ENCODE measurements at places on chromosomes 11 and 22. TPM values are rescaled to one million over a fixed set of nuclear protein-coding genes. Genes with fewer than 3 reads are reported as not detected.

DNA sequence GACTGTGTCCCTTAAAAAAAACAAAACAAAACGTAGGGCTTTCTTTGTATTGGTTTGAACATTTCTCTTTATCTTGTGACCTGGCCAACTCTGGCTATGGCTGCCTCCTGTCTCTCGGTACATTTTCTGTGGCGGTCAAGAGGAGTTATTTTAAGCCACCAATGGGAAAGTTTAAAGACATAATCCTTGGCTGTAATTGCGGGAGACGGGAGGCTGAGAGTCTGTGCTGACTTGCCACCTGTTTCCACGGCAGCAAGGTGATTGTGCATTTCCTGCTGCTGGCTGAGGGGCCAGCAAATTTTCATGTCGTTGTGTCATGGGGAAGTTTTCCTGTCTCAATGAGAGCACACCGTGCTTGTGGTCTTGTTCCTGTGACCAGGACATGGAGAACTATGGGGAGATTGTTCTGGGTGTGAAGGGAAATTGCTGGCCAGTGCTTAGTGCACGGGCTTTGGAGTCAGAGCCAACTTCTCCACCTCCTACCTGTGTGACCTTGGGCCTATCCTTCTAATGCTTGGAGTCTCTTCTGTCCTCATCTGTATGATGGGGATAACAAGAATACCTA is 11.0 kb downstream of the PTPRJ start:
- no peaks in the 10 kb centered on the region for H3K4me1 ChIP-seq
- H3K36me3 ChIP-seq: no peaks in the 10 kb centered on the region
- DNase-seq: peak; percentile 69
- H3K27me3 ChIP-seq: no peaks in the 10 kb centered on the region

- H3K27me3 ChIP-seq: no peaks in the 10 kb centered on the region
- H3K36me3 ChIP-seq: no peaks in the 10 kb centered on the region
- no peak for DNase-seq
Observed at GRCh38 chr11:131157678-131158077, 212.7 kb upstream of the NTM start.

GRCh38 chr22:50204571-50204970 is 3.8 kb downstream of the SELENOO start:
- DNase-seq: no peak
- H3K4me3 ChIP-seq: no peak overlapping the region

DNA sequence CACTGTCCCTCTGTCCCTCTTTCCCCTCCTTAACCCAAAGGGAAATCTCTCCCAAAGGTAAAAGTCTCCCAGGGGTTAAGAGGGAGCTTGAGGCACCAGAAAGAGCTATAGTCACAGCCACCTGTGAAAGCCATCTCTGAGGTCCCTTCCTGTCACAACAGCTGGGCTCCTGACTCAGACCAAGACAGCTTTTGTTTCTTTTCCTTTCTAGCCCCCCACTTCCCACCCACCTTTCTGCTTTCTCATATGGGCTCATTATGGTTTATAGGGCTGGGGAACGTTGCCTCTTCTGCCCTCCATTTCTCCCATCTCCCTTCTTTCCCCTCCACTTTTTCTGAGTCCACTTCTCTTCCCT is 19.1 kb downstream of the MIF start:
- H3K4me3 ChIP-seq: peak overlapping the region; percentile 53
- peak overlapping the region; percentile 90 for H3K27ac ChIP-seq
- DNase-seq: no peak
- H3K27me3 ChIP-seq: no peaks in the 10 kb centered on the region
- no peaks in the 10 kb centered on the region for H3K36me3 ChIP-seq

- H3K27ac ChIP-seq: peak overlapping the region; percentile 78
- no peaks in the 10 kb centered on the region for H3K27me3 ChIP-seq
- no peak overlapping the region for H3K4me3 ChIP-seq
- H3K4me1 ChIP-seq: no peaks in the 10 kb centered on the region
- no peaks in the 10 kb centered on the region for H3K36me3 ChIP-seq
Observed at GRCh38 chr11:95688015-95688414, 101.6 kb downstream of the FAM76B start.

GRCh38 chr11:65898656-65899355 is 1.4 kb downstream of the FOSL1 start:
- DNase-seq: no peak
- no peaks in the 10 kb centered on the region for H3K27me3 ChIP-seq
- no peaks in the 10 kb centered on the region for H3K4me1 ChIP-seq
- H3K27ac ChIP-seq: peak overlapping the region; percentile 3

SCUBE2 gene
- total RNA-seq: 35.7 TPM

NRXN2 gene
- 1.8 TPM for total RNA-seq

DNA sequence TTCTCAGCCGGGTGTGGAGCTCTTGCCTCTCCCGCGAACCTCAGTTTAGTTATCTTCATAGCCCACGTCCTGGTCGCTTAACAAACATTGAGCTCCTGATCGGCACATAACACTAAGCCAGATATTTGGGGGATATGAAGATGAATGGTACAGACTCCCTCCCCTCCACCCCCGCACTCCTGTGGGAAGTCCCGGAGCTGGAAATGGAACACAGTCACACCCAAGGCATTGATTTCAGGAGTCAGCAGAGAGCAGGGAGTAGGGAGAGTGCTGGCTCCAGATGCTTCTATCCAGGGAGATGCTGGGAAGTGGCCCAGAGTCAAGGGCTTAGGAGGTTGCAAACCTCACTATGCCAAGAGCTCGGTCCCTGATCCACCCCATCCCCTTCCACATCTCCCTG is 26.1 kb upstream of the CABP7 start:
- peaks cover 14% of the 10 kb centered on the region for H3K4me1 ChIP-seq
- DNase-seq: no peak
- H3K27ac ChIP-seq: no peak overlapping the region
- H3K4me3 ChIP-seq: no peak overlapping the region

MADD gene
- total RNA-seq: 46.6 TPM

DNA sequence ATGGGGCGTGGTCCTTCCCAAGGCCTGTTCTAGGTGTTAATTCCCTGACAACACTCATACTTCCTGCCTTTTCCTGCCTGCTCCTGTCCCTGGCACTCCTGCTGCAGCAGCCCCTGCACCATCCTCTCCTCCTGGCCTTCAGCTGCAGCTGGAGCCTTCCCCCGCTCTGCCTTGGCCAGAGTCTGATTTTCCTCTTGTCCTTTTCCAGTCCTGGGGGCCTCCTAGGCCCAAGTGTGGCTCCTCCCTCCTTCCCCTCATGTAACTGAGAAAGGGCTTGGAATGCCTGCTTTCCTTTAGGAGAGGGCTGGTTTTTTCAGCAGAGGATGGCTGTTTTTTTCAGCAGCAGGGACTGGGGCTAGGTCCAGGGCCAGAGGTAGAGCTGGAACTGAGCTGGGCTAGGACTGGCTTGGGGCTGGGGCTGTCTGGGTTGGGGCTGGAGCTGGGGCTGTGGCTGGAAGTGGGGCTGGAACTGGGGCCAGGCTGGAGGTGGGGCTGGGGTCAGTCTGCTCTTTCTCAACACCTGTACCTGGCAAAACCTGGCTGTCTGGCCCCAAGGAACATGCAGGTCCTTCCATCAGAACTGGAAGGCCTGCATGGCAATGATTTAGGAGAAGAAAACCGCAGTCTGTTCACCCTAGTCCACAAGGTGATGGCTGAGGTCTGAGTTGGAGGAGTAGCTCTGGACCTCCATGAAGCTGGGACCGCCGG is 23.6 kb downstream of the ZC3H7B start:
- no peaks in the 10 kb centered on the region for H3K27me3 ChIP-seq
- no peak for DNase-seq
- H3K4me1 ChIP-seq: no peaks in the 10 kb centered on the region
- no peak overlapping the region for H3K4me3 ChIP-seq
- no peaks in the 10 kb centered on the region for H3K36me3 ChIP-seq

DNA sequence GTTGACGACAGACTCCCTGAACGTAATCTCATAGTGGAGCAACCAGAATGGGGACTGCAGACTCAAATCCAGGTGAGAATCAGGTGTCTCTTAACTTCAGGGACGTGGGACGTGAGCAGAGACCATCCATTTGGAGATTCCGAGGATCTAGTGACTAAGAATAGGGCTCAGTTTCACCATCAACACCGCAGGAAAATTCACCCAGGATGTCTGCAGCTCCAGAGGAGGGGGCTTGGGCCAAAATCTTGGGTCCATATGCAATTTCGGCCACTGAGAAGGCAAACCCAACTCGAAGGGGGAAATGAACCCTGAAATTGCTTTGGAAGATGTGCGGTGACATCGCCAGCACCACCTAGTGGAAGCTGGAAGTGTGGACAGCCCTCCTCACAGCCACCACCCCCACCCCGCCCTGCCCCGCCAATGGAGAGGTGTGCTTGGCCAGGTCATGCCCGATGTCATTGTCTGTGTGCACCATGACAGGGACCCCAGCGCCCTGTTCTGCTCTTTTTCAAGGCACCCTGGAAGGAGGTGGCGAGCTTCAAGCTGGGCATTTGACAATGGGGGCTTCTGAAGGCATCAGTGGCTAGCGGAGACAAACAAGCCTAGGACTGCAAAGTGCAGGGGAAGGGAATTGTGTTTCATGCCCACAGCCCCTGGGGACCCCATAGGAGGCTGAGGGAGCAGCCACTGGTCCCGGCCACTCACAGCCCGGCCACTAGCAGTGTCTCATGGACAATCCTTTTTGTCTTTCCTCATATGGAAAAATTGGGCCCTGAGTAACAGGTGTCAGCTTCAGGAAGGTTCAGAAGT is 24.8 kb downstream of the APOL1 start:
- peak overlapping the region; percentile 50 for H3K27ac ChIP-seq
- H3K4me1 ChIP-seq: no peaks in the 10 kb centered on the region
- no peak for DNase-seq
- no peaks in the 10 kb centered on the region for H3K36me3 ChIP-seq
- H3K4me3 ChIP-seq: no peak overlapping the region

CTTN gene
- 306 TPM for total RNA-seq

- DNase-seq: no peak
- no peaks in the 10 kb centered on the region for H3K27me3 ChIP-seq
- H3K4me3 ChIP-seq: no peak overlapping the region
- H3K4me1 ChIP-seq: no peaks in the 10 kb centered on the region
Observed at GRCh38 chr11:78392854-78393253, 24.8 kb downstream of the GAB2 start.

DNA sequence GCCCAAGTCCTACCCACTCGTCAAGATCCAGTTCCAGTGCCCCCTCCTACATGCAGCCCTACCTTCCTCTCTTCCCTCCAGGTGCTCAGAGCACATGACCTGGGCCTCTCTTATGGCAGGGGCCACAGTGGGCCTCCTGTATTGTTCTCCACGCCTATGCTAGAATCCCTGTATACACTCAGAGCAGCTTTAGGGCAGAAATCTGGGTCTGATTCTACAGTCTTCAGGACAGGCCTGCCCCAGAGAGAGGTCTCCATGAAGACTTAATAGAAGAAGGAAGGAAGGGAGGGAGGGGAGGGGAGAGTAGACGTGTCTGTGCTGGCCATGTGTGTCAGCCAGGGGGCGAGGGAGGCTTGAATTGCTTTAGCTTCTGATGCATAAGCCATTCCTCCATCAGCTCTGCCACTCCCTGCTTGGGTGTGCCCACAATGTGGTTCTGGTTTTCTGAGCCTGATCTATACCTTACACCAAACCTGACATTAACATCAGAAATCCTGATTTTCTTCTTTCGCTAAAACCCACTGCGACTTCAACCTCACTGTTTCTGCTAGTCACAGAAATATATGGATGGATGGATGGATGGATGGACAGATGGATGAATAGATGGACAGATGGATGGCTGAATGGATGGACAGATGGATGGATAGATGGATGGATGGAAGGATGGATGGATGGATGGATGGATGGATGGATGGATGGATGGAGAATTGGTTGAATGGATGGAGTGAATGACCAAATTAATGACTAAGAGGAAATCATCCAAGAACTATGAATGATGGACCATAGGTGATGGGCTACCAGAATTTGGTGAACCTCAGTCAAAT is 56.6 kb upstream of the PRDM11 start:
- H3K4me1 ChIP-seq: peaks cover 29% of the 10 kb centered on the region
- no peaks in the 10 kb centered on the region for H3K27me3 ChIP-seq
- H3K27ac ChIP-seq: peak overlapping the region; percentile 86
- no peak for DNase-seq

- H3K27me3 ChIP-seq: no peaks in the 10 kb centered on the region
- H3K4me1 ChIP-seq: no peaks in the 10 kb centered on the region
- no peak overlapping the region for H3K4me3 ChIP-seq
- H3K27ac ChIP-seq: no peak overlapping the region
Observed at GRCh38 chr22:20156611-20157429, 6.0 kb upstream of the CCDC188 start.

- peak; percentile 72 for DNase-seq
- H3K27me3 ChIP-seq: no peaks in the 10 kb centered on the region
- H3K4me3 ChIP-seq: no peak overlapping the region
- no peaks in the 10 kb centered on the region for H3K36me3 ChIP-seq
- no peaks in the 10 kb centered on the region for H3K4me1 ChIP-seq
Observed at GRCh38 chr11:66012946-66013761, 1.3 kb downstream of the CST6 start.

DNA sequence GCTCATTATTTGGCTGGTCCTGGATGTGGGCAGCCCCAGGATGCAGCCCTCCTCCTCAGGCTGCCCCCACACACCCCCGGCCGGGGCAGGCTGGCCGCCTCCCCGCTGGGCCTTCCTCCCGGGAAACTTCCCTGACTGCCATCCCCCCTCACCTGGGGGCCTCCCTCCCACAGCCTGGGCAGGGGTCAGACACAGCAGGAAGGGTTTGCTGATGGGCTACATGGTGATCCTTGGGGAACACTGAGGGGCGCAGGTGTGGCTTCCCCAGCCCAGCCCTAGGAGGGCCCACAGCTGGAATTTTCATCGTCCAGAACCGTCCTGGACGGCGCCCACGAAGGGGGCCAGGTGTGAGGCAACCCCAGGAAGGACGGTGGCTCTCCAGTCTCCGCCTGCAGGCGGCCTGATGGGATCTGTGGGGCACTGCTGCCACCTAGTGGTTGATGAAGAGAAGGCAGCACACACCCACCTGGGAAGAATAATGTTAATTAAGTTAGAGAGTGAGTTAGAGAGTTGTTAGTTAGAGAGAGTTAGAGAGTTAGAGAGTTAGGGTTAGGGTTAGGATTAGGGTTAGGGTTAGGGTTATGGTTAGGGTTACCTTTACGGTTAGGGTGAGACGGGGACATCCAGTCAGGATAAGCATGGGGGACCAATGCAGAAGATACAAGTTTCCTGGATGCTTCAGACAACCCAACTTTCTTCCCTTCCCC is 75.9 kb upstream of the PRR5 start:
- peaks cover 38% of the 10 kb centered on the region for H3K27me3 ChIP-seq
- no peak overlapping the region for H3K4me3 ChIP-seq
- no peak overlapping the region for H3K27ac ChIP-seq

SLC22A6 gene
- total RNA-seq: not detected

Measured in breast epithelium (tissue), 4 donors.